NCI-H2029 treated with DMSO at 0.1 percent for 48 hours (cell line): ENCODE measurements at places on chromosomes 1 and 21.

DNA sequence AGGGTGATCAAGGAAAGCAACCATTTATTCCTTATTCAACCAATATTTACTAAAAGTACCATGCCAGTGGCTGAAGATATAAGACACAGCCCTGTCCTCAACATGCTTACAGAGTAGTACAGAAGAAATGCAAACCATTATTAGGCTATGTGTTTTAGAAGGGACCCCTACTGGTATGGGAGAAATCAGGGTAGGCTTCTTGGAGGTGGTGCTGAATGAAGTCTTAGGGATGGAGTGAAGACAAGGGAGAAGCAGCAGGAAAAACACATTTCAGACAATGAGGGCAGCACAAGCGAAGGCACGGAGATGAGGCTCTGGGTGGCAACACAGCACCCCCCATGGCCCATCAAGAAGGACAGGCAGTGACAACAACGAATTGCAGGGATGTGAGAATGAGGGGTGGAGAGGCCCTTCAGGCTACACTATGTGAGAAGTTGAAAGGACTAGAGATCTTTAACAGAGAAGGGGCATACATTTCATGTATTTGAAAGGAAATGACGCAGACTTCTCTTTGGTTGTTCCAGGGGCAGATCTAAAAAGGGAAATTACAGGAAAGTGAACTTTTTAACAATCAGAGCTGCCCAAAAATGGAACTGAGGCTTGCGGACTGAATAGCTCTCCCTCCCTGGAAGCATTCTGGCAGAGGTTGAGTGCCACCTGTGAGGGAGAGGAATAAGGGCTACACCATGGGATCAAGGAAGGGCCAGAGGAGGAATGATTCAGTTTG is 16.8 kb upstream of the CD58 start:
- DNase-seq, result no peak

GRCh38 chr1:244065960-244066388 is 14.9 kb downstream of the ZBTB18 start:
- DNase-seq, result no peak

DNA sequence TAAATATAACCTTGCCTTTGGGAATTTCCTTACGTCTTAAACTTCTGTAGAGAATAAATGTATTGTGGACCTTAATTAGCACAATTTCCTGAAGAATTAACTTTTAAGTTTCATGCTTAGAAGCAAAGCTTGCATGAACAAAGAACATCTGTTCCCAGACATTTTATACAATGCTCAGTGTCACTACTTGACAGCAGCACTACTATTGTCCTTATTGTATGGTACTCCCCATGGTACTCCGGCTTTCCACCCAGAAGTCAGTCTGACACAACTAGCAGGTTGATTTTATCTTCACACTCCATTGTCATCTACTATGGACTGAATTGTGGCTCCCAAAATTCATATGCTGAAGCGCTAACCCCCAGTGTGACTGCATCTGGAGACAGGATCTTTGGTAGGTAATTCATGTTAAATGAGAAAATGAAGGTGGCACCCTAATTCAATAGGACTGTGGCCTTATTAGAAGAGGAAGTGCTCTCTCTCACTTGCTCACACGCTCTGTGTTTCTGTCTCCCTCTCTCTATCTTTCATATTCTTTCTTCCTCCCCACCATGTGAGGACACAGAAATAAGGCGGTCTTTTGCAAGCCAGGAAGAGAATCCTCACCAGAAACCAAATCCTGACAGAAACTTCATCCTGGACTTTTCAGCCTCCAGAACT is 10.7 kb upstream of the OR2B11 start:
- DNase-seq, result no peak

DNA sequence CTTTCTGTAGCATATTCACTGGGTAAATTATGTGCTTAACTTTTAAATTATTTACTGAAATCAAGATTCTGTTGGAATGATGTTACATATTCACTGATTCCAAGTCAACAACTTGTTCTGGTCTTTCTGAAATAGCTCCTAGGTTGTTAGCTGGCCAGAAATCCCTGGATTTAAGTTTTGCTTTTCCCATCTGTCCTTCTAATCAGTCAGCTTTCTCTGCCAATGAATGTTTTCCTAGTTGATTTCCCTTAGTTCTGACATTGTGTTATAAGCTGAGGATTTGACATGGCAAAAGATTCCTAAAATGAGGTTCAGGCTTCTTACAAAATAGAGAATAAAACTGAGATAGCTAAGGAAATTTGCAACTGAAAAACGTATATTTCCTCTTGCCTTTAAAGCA is 1479.6 kb downstream of the MRPL39 start:
- DNase-seq, result no peak

DNA sequence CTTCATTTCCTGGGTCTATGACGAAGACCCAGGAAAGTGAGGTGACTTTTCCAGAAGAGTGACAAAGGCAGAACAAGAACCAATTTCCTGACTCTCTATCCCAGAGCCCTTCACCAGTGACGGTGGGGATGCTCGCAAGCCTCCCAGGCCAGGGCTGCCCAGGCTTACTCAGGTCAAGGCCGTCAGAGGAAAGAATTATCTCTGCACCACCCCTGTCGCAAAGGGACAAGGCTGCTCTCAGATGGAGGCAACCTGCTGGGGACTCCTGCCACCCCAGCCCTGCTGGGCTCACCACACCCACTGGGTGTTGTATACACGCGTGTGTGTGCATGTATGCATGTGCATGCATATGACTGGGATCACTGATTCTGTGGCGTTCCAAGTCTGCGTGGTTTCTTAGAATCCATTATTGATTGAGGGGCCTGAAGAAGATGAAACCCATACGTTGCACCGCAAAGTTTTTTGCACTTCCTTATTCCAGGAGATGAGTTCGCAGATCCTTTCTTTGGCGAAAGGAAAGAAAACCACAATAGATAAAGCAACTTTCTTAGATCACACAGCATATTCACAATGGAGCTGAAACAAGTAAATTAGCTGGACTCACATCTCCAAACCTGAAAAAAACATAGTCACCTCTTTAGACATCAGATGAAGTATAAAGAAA is 255.8 kb downstream of the RHOU start:
- no peak for DNase-seq

DNA sequence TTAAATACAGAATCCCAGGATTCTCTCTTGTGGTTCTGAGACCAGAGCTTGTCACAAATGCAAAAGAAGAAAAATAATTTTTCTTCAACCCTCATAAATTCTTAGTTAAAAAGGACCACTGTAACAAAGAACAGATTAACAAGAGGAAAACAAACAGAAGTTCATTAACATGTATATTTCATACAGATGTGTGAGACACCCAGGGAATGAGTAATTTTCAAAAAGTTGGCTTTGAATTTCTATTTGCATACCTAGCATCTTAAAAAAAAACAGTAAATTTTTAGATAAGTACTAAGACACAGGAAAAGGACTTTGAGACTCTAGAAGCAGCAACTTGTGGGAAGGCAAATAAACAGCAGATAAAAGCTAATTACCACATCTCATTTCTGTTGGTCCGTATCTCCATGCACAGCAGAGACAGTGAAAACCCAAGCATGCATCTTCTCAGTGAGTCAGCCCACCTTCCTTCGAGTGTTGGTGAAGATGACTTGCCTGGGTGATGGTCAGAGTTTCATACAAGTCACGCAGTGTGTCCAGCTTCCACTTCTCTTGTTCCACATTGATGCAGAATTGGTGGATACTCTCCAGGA is 399.9 kb upstream of the ADAMTS5 start:
- no peak for DNase-seq

DNA sequence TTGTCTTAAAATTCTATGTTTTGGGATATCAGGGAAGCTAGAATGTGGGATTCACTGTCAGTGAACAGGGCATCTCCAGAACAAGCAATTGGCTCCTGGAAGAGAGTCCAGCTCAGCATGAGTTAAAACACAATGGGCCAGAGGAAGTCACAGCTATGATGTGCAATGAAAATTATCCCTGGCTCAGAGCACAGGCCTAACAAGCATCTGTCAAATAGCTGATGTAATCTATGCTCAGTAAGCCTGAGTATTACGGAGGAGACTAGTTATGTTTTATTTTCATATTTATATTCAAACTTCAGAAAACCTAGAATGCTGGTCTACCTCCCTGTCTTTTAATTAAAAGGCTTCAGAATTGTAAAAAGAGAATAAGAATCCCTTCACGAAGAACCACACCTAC is 41.6 kb downstream of the PARP1 start:
- no peak for DNase-seq

DNA sequence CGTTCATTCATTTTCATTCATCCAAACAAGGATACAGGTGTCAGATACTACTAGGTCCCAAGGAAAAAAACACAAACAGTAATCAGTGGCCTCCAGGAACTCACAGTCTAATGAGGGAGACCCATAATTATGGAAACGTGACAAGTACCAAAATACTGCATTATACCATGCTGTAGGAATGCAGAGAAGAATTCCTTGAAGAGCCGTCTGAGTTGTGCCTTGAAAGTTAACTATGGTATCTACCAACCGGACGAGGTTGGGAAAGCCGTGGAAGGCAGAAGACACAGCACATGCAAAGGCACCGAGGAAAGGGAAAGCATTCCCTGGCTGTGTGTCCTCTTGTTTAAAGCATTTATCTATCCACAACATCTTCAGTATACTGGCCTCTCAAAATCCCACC is 206.0 kb downstream of the DAB1 start:
- no peak for DNase-seq

DNA sequence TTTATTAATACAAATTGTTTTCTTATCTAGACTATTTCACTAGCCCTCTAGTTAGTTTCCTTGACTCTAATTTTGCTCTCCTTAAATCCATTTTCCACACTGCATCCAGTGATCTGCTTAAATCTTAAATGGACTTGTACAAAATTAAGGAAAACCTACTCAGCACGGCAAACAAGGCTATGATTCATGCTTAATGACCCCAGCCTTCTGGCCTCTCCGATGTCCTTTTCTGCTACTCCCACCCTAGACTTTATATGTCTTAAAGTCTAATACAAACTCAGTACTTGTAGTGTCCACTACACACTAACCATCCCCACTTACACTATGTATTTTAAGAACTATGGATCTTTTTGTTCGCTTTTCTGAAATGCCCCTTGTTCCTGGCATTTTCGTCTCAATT is 2.2 kb downstream of the TMED5 start:
- no peak for DNase-seq

GRCh38 chr1:100597784-100598183 is 59.8 kb downstream of the GPR88 start:
- no peak for DNase-seq

- DNase-seq, result no peak
These were observed 29.4 kb downstream of the PTGFR start for GRCh38 chr1:78520216-78520615.

DNA sequence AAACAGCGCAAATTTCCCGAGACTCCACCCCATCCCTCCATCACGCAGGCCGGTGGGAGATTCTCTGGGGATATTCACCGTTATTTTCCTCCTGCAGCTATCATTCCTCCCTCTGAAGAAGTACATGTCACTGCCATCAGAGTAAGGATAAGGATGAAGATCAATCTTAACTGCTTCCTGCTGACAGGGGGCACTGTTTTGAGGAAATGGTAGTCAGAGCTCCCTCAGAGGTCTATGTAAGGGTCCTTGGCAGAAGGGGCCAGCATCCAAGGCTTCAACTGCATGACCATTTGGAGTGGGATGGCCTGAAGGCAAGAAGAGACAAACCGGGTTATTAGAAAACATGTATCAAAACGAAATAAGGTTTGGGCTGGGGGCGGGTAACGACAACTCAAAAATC is 111.5 kb downstream of the KCNK1 start:
- no peak for DNase-seq

GRCh38 chr1:17586172-17586964 is 46.9 kb downstream of the ARHGEF10L start:
- DNase-seq, result no peak

GRCh38 chr1:114152508-114153260 is 985 bp downstream of the SYT6 start:
- DNase-seq, result no peak

DNA sequence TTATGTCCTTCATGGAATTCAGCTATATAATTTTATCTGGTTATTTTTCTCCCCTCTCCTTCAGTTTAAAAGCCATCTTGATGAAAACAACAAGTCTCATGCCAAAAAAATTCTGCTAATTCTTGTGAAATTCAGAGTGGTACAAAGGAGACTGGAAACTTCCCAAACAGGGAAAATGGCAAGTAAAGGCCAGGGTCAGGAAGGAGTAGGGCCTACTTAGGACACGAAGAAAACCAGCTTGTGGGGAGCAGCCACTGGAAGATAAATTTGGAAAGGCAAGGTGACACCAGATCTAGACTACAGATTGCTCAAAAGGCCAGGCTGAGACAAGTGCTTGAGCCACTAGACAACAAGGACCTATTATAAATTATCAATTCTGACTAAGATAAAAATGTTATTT is 6.4 kb downstream of the TSTD1 start:
- DNase-seq, result no peak

DNA sequence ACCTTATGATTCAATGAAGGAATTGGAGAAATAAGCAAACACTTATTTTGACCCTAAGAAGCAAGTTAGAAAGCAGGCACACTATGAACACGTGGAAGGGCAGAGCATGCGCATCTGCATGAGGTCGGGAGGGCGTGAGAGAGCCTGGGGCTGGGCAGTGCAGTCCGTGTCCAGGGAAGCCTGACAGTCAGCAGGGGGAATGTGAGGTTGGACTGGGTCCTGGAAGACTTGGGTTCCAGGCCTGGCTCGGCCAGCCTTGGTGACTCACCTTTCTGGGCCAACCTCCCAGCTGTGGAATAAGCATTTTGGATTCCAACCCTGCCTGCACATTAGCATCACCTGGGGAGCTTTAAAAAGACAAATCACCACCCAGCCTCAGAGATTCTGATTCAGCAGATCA is 26.6 kb upstream of the LMX1A start:
- DNase-seq, result no peak

DNA sequence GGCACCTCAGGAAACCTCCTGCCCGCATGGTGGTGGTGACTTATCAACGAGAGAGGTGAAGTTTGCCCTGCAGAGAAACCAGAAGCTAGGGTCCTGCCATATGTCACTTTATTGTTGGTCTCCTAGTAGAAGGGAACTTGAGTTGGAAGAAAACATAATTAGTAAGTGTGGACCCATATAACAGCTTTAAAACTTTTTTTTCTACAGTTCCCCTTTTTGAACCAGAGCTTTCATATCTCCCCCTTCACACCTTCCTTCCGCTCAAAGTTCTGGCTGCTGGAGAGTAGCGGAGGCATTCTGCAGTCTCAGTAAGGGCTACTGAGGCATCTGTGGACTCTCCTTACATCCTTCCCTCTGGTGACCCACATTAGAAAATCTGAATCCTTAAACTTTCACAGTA is 48.9 kb downstream of the PHC2 start:
- no peak for DNase-seq

GRCh38 chr1:203049576-203050180 is 23.4 kb downstream of the PPFIA4 start:
- DNase-seq, result no peak
